Right renal pelvis (tissue), 4 donors: ENCODE measurements at places on chromosomes 5 and 9.

GRCh38 chr5:81787474-81788242 is 36.8 kb upstream of the SSBP2 start:
- peak; percentile 79 for DNase-seq

DNA sequence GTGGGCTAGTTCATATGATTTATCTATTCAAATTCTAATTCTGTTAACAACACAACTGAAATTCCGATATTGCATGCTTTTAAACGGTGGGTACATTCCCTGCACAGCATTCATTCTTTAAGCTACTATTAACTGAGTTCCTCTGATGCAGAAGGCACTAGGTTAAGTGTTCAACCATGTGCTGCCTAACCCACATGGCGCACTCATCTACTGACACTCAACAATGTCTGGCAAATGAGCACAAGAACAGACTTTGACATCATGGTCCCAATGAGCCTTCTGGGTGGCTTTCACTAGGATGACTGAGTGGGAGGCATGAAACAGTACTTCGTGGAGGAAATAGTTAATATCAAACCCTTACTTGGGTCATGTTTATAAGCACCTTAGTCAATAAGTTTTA is 10.2 kb downstream of the NREP start:
- no peak for DNase-seq

DNA sequence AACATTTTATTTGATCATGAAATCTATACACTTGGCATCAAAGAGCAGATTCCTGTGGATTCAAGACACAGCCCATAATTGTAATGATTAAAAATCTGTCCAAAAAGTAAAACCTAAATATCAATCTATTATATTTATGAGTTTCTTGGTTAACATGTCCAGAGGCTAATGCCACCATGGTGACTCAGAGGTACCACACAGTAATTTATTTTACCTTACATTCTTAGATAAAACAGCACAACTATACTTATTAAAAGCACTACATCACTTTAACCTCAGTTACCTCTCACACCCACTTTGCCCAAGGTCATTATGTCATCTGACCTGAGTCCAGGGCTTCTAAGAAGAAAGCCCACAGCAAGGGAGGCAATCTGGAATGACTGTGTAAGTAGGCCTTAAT is 519.2 kb downstream of the RASEF start:
- no peak for DNase-seq

GRCh38 chr9:137676998-137677397 is 58.2 kb downstream of the EHMT1 start:
- DNase-seq = no peak

DNA sequence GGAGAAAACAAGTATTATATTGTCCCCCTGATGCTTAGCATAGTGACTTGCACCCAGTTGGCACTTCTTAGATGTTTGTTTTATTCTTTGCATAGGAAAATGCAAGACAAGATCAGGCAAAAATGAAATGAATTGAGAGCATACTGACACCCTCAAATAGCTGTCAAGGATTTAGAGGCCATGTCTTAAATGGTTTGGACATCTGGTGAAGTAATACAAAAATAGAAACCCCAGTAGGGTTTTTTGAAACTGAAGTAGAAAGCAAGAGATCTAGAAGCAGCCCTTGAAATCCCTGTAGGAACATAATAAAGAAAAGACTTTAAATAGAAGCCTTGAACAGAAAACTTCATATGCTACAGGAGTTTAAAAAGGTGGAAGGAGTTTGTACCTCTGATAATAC is 174.3 kb downstream of the ANXA1 start:
- DNase-seq = no peak

DNA sequence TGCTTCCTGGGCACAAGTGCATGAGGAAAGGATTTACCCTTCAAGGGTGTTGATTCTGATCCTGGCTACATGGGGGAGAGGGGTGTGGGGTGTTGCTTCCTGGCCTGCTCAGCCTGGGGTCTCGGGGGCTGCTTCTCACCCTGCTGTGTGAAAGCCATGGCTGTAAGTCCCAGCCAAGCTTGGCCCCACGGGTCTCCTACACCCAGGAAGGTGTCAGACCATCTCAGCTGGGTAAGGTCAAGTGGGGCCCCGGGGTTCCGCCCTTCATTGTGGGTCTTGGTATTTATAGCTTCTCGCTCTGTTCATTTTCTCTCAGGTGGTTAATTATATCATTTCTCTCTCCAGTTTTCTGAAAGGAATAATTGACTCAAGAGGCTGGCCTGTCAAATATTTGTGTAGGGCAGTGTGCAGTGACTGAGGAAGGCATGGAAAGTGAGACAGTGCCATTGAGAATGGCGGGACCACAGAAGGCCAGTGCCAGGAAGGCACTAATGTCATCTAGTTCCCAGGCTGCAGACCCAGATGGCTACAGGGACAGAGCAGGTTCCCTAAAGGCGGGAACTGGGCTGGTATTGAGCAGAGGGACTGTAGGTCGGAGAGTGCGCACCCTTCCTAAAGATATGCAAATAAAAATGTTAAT is 126.0 kb downstream of the FOXD1 start:
- no peak for DNase-seq

GRCh38 chr9:122131401-122132001 is 28.1 kb downstream of the NDUFA8 start:
- no peak for DNase-seq
